ENCODE measurements at places on chromosomes 3 and 15.

DNA sequence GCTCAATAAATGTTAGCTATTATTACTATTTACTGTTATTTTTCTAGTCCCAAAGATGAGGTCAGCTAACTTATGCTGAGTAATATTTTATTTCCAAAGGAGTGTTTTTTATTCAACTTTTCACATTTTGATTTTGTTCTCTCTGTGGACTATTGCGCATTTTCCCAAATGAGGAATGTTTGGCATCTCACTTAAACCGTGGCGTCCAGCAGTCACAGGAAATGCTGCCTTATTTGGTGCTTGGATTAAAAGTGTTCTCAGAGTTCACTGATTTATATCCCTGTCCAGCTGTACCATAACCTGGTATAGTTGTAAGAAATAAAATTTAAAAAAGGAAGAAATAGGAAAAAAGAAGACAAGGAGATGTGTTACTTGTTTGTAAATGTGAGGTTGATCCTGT lies 166.8 kb downstream of the THSD4 start:
- DNase-seq: no peak

DNA sequence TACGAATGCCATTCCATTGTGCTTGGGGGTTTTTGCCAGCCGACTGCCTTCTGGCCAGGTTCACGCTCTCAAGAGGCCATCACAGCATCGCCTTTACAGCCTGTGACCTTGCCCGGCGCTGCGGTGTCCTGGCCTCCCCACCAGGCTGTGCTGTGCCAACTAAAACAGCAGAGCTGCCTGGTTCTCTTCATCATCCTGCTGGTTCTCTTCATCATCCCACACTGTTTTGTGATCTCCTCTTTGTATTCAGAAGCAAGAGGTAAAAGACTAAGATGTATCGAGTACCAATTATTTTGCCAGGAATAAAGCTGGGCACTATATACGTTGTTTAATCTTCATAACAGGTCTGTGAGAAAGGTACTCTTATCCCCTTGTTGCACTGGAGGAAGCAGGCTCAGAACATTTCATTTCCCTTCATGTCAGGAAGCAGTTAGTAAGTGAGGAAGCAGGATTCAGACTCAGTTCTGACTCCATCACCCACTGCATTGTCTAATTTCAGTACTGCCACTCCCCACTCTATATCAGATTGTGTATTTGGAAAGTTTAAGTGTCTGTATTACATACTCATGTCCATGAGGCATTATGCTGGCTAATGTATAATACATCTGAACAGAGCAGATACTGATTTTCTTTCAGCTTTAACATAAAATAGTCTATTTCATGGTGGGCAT lies 92.7 kb downstream of the LRRC28 start:
- DNase-seq: peak; percentile 11

DNA sequence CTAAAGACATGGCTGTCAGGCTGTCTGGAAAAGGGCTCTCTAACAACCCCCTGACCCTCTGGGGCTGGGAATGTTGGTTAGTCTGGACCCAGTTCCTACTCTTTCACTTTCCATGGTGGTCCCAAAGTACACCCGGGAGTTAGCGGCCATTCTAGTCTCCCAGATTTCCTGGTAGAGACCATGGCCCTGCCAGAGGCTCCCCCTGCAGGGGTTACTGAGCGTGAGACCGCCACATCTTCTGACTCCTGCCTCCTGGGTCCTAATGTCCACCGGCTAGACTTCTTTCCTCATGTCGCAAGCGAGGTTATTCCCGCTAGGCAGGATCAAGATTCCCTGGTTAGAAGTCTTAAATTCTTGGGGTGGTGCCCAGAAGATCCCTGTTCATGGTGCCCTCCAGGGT lies 540.0 kb upstream of the ROBO1 start:
- no peak for DNase-seq

- no peak for DNase-seq
Observed at GRCh38 chr3:133038731-133039375, 662 bp downstream of the TMEM108 start.

DNA sequence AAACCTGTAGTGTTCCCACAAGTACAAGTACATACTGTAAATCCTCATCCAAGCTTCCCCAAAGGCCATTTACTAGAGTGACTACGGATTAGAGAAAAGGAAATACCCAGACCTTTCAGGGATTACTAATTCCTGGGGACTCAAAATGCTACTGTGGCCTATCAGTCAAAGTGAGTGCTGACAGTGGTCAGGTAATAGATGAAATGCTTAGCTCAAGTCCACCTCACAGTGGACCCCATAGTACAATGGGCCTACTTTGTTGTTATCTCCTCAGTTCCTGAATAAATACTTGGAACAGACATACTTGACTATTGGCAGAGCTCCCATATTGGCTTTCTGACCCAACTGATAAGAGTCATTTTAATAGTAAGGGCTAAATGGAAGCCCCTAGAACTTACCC lies 61.6 kb downstream of the MAP4 start:
- no peak for DNase-seq

GRCh38 chr3:11638495-11639358 lies 5.0 kb downstream of the VGLL4 start:
- no peak for DNase-seq

DNA sequence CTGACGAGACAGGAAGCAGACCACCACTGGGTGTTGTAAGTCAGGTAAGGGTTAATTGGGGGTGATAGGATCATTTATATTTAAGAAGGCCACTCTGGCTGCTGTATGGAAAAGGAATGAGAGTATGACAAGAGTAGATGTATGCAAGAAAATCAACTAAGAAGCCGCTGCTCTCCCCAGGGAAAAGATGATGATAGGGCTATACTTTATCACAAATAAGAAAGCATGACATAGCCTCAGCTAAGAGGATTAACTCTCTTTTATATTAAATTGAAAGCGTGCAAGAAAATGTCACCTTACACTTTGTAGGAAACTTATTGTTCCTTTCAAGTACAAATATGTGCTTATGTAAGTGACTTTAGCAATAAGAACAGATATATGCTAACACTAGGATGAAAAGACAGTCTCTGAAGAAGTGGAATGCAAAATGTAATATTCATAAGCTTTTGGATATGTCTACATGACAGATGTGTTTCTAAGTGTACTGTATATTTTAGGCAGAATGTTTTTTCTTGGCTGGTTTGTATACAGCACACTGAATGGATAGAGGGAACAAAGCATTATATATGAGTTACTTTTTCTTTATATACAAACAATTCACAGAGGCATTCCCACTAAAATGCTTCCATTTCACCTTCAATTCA lies 8.7 kb upstream of the NDUFB4 start:
- no peak for DNase-seq

DNA sequence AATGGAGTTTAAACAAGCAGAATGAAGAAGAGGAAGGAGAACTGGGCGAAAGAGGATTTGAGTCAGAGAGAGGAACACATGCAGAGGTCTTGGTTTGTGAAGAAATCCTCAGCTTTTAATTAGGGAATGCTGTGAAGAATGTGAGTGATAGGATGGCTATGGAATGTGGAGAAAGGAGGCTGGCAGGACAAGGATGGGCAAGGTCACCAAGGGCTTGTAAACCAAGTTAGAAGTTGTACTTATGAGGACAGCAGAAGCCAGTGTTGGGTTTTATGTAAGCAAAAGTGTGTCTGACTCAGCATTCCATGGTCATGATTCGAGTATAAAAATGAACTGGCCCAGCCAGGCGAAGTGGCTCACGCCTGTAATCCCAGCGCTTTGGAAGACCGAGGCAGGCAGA lies 60.0 kb upstream of the IL12A start:
- DNase-seq: no peak
